ENCODE measurements at places on chromosomes 7 and 10.

DNA sequence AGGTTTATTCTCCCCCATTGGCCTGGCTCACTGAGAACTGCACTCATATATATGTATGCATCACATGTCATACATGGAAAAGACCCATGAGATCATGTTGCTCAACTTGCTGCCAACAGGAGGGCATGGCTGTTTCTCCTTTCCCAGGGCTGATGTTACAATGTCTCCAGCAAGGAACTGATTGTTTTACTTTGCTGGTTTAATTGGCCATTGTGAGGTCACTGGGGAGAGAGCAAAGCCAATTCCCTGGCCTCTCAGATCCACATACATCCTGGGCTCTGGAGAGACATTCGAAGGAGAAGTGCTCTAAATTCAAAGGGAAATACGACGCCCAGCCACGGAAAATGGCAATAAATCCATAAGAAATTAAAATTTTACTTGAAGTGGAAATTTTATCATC lies 287.8 kb downstream of the WDR11 start:
- DNase-seq, result no peak

DNA sequence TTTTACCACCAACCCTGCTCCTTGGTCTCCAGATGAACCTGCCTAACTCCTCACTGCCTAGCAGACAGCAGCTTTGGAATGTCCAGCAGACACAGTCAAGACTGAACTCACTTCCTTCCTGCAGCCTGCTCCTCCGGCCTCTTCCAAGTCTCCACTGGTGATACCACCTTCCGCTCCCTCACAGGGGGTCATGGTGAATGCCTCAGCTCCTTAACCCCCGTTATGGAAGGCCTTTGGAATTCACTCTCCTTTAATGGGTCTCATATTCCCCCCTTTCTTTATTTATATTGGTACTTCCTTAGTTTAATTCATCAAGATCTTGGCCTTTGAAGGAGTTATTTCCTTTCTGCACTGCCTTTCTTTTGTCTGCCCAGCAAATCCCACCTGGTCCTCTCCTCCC lies 44.9 kb upstream of the ZNF32 start:
- no peak for DNase-seq

GRCh38 chr10:94232711-94233383 lies 129.9 kb downstream of the NOC3L start:
- no peak for DNase-seq

- DNase-seq, result no peak
Measured at GRCh38 chr10:119370972-119371703, 163.8 kb downstream of the GRK5 start.

GRCh38 chr10:7046615-7047014 lies 364.2 kb downstream of the SFMBT2 start:
- DNase-seq, result no peak

GRCh38 chr7:18497800-18498199 lies 2.3 kb downstream of the HDAC9 start:
- no peak for DNase-seq

DNA sequence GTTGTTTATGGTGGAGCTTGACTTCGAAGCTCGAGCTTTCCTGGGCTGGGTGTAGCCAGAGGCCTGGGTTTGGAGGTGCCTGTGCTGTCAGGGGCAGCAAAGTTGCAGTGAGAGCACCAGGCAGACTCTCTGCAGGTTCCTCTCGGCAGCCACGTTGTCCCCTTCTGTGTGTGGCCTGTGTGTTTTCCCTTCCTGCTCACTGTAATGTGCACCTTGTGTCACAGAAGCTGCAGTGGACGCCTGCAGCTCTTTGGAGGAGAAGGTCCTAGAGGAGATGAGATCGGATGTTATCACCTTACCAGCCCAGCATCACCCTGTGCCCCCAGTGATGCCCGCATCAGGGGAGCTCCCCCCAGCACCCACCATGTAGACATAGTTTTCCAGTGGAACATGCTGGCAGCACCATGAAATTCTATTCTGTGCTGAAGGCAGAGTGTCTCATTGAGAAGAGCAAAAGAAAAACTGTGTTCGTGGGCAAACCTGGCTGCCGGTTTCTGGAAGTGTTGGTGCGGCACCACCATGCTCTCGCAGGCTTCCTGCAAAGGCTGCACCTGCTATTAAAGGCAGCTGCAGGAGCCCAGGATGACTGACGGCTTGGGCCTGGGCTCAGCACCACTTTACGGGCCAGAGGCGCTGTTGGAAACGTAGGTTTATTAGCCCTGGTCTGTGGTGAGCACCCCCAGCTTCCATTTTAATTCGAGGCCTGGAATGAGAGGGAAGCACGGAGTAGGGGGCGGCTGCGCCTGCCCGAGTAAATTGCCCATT lies 609.8 kb upstream of the FOXK1 start:
- no peak for DNase-seq

DNA sequence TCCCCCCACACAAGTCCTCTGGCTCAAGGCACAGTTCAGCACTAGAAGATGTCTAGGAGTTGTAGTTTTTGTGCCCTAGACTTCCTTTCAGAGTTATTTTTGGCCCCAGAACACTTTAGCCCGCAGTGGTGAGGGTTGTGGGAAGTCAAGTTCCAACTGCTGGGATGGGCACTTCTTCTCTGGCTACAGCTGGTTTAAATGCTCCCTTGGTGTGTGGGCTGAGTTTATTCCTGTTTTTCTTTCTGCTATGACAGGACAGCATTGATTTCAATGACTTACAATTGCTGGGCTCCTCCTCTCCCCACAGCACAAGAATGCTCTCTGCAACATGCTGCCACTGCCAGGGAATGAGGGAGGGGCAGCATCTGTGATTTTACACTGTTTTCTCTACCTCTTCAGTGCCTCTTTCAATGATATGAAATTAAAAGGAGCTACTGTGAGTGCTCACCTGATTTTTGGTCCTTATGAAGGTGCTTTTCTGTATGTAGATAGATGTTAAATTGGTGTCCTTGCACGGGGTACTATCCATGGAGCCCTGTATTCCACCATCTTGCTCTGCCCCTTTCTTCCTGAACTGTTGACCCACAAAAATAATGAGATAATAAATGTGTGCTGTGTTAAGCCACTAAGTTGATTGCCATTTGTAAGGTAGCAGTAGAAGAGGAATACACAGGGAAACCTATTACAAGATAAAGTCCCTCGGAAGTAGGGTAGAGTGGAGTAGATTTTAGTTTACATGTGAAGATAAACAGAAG lies 56.3 kb downstream of the SLC13A1 start:
- no peak for DNase-seq

- no peak for DNase-seq
Measured at GRCh38 chr7:144534196-144534595, 130.7 kb upstream of the NOBOX start.

DNA sequence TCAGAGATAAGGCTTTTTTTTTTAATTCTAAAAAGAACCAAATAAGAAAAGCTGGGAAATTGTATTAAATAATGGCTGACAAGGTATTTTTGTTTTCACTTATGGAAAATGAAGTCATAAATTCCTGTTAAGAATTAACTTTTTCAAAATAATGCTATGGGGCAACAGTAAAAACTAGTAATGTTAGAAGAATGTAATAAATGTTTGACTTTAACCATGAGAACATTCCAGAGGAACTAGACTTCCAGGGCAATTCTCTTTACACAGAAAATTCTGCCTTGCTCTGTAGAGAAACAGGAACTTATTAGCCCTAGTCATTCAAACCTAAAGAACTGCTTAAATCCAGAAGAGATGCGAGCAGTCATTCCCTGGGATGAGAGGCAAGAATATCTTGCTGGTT lies 571.1 kb downstream of the IPMK start:
- no peak for DNase-seq

DNA sequence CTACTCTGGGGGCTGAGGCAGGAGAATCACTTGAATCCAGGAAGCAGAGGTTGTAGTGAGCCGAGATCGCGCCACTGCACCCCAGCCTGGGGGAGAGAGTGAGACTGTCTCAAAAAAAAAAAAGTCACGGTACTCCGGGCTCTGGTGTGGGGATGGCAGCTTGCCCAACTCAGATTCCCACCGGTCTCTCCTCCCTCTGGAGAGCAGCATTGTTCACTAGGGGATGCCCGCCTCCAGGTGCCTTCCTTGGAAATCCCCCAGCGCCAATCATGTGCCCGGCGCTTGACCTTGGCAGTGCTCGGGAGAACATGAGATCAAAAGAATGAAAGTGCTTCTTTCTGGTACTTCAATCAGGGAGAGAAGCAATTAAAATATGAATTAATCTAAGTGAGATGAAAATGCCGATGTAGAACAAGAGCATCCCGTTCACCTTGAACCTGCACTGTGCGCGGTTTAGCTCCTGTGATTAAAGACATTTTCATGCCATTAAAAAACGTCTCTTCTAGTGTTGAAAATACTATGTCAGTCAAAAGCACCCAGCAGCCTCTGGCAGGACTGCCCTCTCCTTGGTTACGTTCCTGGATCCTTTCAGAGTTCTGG lies 1127.3 kb upstream of the AUTS2 start:
- DNase-seq, result no peak

DNA sequence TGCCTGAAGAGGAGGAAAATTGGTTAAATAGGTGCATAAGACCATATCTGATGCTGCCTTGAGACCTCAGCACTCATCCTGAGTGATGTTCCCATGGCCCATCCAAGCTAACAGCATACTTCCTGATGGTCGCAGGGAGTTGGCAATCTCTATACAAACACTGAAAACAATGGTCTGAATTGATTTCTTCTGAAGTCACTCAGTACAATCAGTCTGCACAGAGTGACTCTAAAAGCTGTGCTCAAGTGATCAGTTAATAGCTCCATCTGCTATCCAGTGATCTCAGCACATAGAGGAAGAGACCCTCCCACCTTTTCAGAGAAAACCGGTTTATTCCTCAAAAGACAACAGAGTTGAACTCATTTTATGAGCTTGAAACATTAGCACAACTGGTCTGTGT lies 3.9 kb downstream of the PPP1R17 start:
- DNase-seq, result no peak

DNA sequence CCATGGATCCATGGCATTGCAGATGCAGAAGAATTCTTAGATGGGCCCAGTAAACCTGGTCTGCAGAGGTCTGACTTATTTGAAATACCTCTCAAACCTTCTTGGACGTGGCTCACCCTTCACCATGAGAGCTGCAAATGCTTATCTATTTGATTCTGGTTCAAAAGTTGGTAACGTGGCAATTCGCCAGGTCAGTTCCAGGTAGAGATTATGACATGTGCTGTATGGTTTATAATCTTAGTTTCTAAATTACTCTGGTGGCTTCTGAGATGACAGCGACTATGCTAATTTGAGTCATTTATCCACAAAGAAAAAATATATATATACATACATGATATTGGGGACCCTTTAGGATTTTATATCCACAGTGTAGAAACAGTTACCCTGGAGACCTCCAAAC lies 68.8 kb downstream of the NRP1 start:
- no peak for DNase-seq

Measured in activated T-cell treated with anti-CD3 and anti-CD28 coated beads, Interleukin-2, amount 50 U/mL, for 4 hours (primary cell).